Camera-type eye (tissue), 1 donor: ENCODE measurements at places on chromosomes 5 and 9. TPM values are rescaled to one million over a fixed set of nuclear protein-coding genes. Genes with fewer than 3 reads are reported as not detected.

The HTR4 gene
- 0.27 TPM for total RNA-seq

The PCDHGB4 gene
- total RNA-seq, result 20.7 TPM

The GPRIN1 gene
- 24.8 TPM for total RNA-seq

The FCN1 gene
- total RNA-seq, result 4.9 TPM

The PCDHA9 gene
- total RNA-seq, result 4.6 TPM

The IL13 gene
- not detected for total RNA-seq

The STXBP1 gene
- 237 TPM for total RNA-seq

The SPINK7 gene
- total RNA-seq, result not detected

The SLC36A3 gene
- total RNA-seq, result not detected

The CCDC180 gene
- 19.9 TPM for total RNA-seq

The FREM1 gene
- 20.4 TPM for total RNA-seq

The SLC23A1 gene
- total RNA-seq, result not detected

The TMEM167A gene
- 97.9 TPM for total RNA-seq

The SPATA31C1 gene
- total RNA-seq, result not detected

The HSD17B3 gene
- total RNA-seq, result 0.82 TPM

The DAPK1 gene
- total RNA-seq, result 106 TPM

The KIAA0825 gene
- total RNA-seq, result 37.7 TPM

The ARHGEF37 gene
- 19.0 TPM for total RNA-seq

The IL3 gene
- not detected for total RNA-seq

The TMEM174 gene
- not detected for total RNA-seq

The CEMIP2 gene
- 45.5 TPM for total RNA-seq

The SH3GL2 gene
- 18.0 TPM for total RNA-seq

The TAF1L gene
- not detected for total RNA-seq

The OLFM1 gene
- 48.8 TPM for total RNA-seq

The FAM221B gene
- total RNA-seq, result not detected

The CDK5RAP2 gene
- 70.0 TPM for total RNA-seq

The FGF1 gene
- 3.8 TPM for total RNA-seq

The ZNF366 gene
- 2.5 TPM for total RNA-seq

The ARL14EPL gene
- not detected for total RNA-seq

The SLCO6A1 gene
- not detected for total RNA-seq

The TXNDC8 gene
- not detected for total RNA-seq

The SLC6A19 gene
- 0.27 TPM for total RNA-seq

The PCDHA4 gene
- 7.1 TPM for total RNA-seq

The SLC6A18 gene
- total RNA-seq, result not detected

The GPR150 gene
- not detected for total RNA-seq

The ADRB2 gene
- 3.8 TPM for total RNA-seq

The SPINK5 gene
- total RNA-seq, result 1.5 TPM

The IFNA21 gene
- total RNA-seq, result not detected

The DMRT3 gene
- total RNA-seq, result 0.22 TPM

The PLAC8L1 gene
- total RNA-seq, result not detected

The TMC1 gene
- total RNA-seq, result 0.27 TPM

The HARS2 gene
- 35.0 TPM for total RNA-seq

The TSLP gene
- total RNA-seq, result not detected

The NREP gene
- total RNA-seq, result 651 TPM

The SLC36A2 gene
- not detected for total RNA-seq

The ADGRD2 gene
- total RNA-seq, result not detected

The LHFPL2 gene
- total RNA-seq, result 66.4 TPM

The RASGEF1C gene
- 6.5 TPM for total RNA-seq
